ENCODE measurements at places on chromosomes 11 and 22. TPM values are rescaled to one million over a fixed set of nuclear protein-coding genes. Genes with fewer than 3 reads are reported as not detected.

The DLG2 gene
- 1.9 TPM for total RNA-seq

The PRR5L gene
- 6.9 TPM for total RNA-seq

The OR10A6 gene
- total RNA-seq: not detected

The SLC5A12 gene
- total RNA-seq: not detected

GRCh38 chr22:25780673-25781072, 38.7 kb downstream of the MYO18B start:
- no peak for DNase-seq

DNA sequence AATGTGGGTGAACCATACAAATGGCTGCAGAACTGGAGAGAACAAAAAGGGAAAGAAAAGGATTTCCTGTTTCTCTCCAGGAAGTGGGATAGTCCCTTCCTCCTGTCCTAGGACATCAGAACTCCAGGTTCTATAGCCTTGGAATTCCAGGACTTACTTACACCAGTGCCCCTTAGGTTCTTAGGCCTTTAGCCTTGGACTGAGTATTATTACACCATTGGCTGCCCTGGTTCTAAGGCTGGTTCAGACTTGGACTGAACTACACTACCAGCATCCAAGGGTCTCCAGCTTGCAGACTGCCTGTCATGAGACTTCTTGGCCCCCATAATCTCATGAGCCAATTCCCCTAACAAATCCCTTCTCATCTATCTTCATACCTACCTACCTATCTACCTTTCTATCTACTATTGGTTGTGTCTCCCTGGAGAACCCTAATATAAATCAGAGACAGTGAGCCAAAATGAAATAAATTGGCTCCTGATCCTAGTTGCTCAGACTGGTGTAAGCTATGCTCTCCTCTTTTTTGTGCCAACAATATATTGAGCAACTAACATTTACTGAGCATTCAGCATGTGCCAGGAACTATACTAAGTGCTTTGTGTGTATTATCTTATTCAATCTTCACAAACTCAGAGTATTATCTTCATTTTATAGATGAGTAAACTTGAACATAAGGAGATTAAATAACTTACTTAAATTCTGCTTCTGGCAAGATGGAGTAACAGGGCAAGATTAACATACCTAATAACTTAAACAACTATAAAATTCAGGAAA, 303.7 kb downstream of the TTC28 start:
- no peak for DNase-seq

DNA sequence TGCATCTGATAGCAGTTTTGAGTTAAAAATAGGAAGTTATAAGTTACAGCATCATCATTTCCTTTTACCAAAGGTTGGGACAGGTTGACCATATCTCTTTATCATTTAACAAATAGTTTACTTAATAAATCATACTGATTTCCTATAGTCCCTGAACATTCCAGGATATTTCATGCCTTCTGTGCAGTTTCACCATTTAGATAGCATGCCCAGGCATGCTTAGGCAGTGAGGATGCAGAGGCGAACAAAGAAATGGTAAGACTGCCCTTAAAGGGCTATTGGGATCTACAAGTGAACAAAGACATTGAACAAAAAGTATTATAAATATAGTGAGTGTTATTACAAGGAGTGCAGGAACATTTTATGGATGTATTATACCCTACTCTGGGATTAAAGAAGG, 96.4 kb downstream of the PRMT3 start:
- no peak for DNase-seq

DNA sequence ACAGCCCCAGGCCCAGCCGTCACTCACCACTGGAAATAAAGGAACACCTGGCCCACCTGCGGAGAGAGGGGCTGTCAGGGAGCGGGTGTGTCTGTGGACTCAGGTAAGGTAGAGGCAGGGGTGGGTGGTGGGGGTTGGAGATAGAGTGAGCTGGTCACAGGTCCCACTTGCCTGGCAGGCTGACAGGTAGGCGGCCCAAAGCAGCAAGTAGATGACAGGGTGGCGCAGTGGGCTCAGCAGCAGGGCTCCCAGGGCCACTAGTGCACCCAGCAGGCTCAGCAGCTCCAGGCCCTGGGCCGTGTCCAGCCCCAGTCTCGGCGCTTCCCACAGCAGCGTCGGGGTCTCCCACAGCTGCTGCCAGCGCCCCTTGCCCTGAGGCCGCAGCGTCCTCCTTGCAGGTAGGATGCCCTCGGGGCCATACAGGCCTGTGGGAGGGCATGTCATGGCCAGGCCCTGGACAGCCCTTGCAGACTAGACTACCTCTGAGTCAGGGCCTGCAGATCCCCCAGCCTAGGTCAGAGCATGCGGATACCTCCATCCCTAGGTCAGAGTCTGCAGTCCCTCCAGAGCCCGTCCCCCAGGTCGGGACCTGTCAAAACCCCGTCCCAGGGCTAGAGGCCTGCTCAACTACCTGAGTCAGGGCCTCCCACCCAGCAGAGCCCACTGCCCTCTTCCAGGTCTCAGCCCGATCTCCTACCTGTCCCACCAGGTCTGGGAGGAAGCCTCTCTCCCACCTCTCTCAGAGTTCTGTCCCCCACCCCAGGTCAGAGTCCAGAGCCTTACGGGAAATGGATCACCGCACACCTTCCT, 686 bp downstream of the LMF2 start:
- no peak for DNase-seq

DNA sequence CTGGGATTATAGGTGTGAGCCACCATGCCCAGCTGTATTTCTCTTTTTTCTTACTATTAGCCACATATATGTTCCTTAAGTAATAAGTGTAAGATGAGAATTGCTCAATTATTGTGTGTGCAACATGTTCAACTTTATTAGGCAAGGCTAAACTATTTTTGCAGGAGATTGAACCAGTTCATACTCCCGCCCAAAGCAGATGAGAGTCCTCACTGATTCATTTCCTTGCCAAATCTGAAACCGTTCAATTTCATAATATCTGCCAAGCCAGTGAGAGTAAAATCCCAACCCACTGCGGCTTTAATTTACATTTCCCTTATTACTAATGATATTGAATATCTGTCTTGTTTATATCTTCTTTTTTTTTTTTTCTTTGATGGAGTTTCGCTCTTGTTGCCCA, 48.4 kb downstream of the KCNJ4 start:
- no peak for DNase-seq

GRCh38 chr22:42371099-42371498, 61.1 kb downstream of the NFAM1 start:
- no peak for DNase-seq

- DNase-seq: no peak
Observed at GRCh38 chr11:128550261-128550821, 37.0 kb downstream of the ETS1 start.

DNA sequence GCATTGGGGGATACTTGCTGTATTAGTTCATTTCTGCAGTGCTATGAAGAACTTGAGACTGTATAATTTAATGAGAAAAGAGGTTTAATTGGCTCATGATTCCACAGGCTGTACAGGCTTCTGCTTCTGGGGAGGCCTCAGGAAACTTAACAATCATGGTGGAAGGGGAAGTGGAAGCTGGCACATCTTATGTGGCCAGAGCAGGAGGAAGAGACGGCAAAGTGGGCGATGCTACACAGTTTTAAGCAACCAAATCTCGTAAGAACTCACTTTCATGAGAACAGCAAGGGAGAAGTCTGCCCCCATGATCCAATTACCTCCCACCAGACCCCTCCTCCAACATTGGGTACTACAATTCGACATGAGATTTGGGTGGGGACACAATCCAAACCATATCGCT, 55.1 kb downstream of the TMPRSS5 start:
- DNase-seq: no peak

GRCh38 chr11:72535194-72535547, 100.8 kb upstream of the CLPB start:
- no peak for DNase-seq

GRCh38 chr11:65663639-65664200, 1.0 kb upstream of the RELA start:
- DNase-seq: peak; percentile 55

DNA sequence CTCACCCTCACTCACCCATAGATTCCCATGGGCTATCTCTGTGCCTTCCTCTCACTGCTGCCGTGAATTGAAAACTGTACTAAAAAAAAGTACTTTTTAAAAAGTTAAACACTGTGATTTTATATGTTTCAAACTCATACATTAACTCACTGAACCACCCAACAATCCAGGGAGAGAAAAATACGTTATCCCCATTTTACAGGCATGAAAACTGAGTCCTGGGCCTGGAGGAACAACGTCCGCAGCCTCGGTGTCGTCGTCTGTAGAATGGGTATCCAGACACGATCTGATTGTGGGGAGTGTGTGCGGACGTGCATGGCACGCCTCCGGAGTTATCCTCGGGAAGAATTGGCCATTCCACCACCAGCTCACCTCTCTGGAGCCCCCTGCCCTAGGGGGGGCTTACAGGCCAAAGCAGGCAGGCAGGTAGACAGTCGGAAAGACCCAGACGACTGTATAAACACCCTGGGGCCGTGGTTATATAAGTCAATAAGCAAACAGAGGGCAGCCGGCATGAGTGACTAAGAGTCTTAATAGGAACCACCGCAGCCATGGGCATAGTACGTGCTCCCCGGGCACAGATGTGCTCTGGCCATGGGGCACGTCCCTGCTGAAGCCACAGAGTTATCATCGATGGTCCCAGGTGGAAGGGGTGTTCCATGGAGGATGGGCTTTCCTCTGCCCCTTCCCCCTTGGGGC, 7.1 kb upstream of the PDGFB start:
- DNase-seq: no peak

Measured in activated naive CD8-positive, alpha-beta T cell treated with anti-CD3 and anti-CD28 coated beads for 36 hours (primary cell).